ENCODE measurements at places on chromosomes 7 and 10.

- no peak for DNase-seq
Measured at GRCh38 chr7:106381252-106381651, 96.5 kb upstream of the NAMPT start.

DNA sequence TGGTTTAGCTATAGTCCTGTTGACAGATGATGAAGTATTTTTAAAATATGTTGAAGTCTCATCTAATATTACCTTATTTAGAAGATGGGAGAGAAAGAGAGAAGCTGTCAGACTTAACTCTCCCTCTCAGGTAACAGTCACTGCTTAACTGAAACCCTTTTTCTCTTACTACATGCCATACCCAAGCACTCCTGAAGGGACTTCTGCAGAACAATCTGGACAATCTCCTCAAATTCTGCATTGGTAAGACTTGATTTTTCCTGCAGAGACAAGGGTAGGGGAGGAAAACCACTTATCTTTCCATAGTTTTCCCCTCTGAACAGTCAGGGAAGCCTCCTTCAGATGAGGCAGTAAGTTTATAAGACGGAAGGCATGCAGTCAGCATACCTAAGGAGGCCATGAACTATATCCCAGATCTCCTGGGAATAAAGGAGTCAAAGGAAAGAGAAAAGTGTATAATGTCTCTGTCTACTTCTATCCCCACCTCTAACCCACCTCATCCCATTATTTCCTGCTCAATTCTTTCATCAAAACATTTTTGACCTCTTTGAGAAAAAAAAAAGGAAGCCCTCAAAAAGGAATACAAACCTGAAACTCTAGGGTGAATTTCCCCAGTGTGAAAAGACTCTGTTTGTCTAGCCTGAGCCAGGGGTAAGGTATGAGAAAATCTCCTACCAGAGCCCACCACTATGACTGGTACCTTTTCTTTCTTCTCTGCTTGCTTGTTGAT is 9.4 kb downstream of the ZCWPW1 start:
- no peak for DNase-seq

DNA sequence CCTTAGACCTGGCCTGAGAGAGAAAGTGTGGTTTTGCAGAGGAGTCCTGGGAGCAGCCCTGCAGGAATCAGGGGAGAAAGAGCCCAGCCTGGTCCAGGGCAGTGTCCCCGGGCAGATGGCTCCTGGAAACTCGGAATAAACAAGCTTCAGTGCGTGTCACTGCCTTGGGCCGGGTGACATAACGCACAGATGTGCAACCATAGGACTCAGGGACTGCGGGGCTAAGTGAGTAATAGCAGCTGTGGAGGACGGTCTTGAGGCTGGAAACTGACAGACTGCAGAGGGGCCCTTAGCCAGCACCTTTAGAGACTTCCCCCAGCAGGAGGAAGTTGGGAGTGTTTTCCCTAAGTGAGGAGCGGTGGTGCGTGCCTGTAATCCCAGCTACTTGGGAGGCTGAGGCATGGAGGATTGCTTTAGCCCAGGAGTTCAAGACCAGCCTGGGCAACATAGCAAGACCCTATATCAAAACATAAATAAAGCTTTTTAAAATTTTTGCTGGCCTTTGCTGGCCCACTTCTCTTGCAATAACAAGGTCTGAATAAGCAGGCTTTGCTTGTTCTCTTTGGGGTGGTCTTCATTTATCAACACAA is 5.3 kb upstream of the CLIP2 start:
- DNase-seq = no peak

DNA sequence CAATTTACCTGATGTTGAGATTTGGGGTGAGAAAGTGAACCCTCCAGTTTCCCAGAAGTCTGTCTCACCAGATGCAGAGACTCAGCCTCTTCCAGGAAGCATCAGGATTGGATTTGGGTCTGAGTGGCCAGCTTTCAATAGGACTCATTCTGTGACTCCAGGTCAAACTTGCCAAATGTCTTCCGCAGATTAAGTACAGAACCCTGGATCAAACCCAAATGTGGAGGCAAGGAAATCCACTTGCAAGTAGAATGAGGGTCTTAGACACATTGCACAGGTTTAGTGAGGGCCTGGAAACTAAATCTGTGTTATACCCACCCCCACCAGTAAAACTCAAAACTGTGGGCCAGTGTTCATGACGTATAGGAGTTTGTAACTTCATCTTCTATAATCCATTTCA is 372.2 kb upstream of the MGMT start:
- no peak for DNase-seq

- DNase-seq = no peak
Measured at GRCh38 chr7:69896121-69896520, 297.8 kb downstream of the AUTS2 start.

GRCh38 chr7:22182149-22182548 is 174.8 kb downstream of the RAPGEF5 start:
- no peak for DNase-seq

DNA sequence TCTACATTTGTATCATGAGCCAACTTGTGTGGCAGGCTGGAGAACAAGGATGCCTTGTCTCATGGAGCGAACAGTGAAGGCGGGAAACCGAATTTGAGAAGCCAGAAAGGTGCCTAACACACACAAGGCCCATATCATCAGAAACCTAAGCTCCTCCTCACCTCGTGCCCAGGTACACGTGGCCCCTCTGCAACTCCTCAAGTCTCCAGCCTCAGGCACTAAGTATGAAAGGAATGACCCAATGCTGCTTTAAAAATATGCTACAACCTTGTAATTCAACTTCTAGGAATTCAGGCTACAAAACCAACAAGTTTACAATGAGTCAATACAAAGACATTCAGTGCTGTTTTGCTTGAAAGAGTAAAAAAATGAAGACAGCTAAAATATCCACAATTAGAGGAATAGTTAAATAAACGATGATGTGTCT is 95.7 kb downstream of the CDK6 start:
- no peak for DNase-seq

GRCh38 chr7:43138710-43139109 is 26.3 kb downstream of the HECW1 start:
- no peak for DNase-seq

DNA sequence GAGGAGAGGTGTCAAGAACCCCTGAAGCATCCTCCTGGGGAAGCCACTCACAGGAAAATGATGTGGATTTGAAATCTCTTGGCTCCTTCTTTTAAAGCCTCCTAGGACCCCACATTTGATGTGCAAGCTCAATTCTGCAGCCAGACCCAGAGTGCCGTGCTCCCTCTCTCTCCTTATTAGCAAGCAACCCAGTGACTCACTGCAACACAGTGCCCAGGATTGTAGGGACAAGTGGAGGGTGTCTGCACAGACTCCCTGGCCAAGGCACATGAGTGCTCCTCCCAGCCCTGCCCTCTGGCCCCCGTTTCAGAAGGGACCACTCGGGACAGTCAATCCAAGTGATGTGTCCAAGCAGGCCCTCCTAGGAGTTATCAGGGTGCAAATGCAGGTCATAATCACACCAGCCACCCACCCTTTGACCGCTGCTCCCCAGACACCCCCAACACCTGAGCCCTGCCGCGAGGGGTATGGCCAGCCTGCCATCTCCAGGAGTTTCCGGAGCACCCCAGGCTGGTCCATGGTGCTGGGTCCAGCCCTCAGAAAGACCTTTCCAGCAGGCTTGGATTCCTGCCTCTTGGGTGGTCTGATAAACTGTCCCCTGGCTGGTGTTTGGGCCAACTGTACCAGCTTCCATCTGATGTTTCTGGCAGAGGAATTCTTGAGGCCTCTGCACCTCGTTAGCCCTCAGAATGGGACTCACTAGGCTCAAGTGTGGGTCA is 54.5 kb upstream of the CXCL12 start:
- DNase-seq = no peak

- DNase-seq = no peak
Measured at GRCh38 chr10:4101918-4102654, 317.1 kb upstream of the KLF6 start.

Data from left renal cortex interstitium (tissue), 4 donors.